ENCODE measurements at places on chromosomes 2 and 18.

DNA sequence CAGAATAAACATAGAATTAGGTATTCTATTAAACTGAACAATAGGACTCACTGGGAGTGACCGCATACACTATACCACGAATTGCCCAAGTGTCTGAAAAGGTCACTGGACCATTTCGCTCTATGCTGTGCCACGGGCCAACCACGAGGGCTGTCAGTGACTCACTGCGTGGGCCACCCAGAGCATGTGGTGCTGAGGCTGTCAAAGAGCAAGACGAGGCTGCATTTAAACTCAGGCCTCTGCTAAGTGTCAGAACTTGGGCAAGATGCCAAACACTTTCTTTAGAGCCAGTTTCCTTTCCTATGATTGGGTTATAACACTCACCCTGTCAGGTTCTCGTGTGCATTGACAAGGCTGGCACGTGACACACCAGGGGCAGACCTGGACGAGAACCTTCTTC lies 97.5 kb downstream of the SH3YL1 start:
- no peak for DNase-seq

DNA sequence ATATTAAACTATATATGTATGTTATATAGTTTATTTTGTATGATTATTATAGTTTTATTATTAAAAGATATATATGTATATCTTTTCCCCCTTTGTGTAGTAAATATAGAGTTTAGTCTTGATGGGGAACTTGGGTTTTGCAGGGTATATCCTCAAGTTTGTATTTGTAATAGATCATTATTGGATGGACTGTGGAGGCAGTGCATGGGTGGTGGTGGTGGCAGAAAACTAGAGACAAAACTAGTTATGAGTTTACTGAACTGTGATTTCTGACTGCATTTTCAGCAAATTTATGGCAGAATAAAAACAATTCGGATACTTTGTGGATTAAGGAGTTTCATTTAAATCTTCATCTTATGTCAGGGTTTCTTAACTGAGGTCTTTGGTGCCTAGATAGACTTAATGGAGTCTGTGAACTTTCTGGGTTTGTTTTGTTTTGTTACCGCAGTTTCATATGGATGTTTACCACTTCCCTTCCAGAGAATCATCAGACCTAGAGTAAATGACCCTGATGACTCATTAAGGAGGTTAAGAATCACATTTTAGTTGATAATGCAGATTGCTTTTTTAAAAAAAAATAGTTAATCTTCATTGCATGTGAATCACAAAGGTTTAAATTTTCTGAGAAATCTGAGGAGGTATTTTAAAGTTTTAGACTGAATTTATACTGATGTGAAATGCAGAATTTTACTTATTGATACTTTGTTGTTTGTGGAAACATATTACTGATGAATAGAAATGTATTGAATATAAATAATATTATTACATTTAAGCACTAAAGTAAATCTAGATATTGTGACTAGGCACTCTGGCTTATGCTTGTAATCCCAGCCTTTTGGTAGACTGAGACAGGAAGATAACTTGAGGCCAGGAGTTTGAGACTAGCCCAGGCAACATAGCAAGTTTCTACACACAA lies 14.5 kb downstream of the EPC2 start:
- no peak for DNase-seq

GRCh38 chr2:11343650-11344341 lies 640 bp downstream of the ROCK2 start:
- DNase-seq, result no peak

- DNase-seq, result no peak
These were observed 728.8 kb downstream of the RNF144A start for GRCh38 chr2:7646024-7646423.

GRCh38 chr2:175049661-175050060 lies 44.5 kb upstream of the CHN1 start:
- no peak for DNase-seq

- no peak for DNase-seq
These were observed 268.5 kb downstream of the ICOS start for GRCh38 chr2:204205082-204205481.

DNA sequence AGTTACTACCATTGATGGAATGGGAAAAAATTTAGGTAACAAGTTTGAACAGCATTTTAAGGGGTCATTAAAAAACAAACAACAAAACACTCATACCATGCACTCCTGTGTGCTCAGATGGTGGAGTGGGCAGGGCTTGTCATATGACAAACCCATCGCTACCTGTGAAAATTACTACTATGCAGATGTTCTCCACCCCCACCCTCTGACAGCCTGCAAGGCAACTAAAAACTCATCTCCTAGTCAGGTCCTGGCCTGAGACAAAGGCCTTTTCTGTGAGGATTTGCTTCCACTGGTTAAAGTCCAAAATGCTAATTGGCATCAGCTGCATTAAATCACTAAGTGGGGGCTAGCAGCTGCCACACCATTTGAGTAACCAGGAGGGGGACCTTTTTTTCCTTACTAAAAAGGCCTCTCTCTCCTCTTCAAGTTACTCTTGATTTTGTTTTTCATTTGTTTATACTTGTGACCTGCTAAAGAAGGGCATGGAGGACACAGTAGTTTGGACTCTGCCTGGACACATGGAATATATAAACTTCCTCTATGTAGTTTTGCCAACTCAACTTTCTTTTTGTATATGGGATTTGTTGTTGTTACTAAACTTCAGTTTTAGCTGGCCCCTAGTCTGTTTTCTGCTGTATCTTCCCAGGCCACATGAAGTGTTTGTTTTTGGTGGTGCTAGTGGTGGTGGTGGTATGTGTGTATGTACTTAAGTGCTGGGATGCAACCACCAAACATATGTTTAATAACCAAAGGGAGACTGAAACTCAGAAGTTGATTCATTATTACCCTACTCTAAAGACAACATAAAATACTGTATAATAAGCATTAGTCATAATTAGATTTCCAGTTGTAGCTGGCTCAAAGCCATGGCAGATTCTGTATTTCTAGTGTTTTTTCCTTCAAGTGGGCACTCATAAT lies 121.3 kb downstream of the MAP4K4 start:
- DNase-seq, result no peak
